ENCODE measurements at places on chromosomes 7 and 10.

DNA sequence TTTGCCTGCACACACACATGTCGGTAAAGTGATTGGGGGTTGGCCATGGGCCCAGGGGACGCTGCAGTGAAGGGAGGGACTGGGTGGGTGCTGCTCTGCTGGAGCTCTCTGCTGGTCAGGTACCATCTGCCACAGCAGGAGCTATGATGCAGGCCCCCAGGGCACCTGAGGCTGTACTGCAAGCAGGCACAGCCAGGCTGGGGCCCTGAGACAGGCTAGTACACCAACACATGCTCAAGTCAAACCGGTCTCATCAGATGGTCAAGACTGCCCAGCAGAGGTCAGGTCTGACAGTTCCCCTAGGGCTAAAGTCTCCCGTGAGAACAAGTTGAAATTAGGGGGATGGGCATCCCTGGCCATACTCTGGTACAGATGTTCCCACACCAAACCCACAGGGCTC lies 118.3 kb upstream of the THSD7A start:
- no peak for DNase-seq

GRCh38 chr7:137943132-137943551 lies 58.7 kb downstream of the CREB3L2 start:
- DNase-seq = no peak

- DNase-seq = no peak
Measured at GRCh38 chr7:73974948-73975926, 52.7 kb upstream of the ELN start.

DNA sequence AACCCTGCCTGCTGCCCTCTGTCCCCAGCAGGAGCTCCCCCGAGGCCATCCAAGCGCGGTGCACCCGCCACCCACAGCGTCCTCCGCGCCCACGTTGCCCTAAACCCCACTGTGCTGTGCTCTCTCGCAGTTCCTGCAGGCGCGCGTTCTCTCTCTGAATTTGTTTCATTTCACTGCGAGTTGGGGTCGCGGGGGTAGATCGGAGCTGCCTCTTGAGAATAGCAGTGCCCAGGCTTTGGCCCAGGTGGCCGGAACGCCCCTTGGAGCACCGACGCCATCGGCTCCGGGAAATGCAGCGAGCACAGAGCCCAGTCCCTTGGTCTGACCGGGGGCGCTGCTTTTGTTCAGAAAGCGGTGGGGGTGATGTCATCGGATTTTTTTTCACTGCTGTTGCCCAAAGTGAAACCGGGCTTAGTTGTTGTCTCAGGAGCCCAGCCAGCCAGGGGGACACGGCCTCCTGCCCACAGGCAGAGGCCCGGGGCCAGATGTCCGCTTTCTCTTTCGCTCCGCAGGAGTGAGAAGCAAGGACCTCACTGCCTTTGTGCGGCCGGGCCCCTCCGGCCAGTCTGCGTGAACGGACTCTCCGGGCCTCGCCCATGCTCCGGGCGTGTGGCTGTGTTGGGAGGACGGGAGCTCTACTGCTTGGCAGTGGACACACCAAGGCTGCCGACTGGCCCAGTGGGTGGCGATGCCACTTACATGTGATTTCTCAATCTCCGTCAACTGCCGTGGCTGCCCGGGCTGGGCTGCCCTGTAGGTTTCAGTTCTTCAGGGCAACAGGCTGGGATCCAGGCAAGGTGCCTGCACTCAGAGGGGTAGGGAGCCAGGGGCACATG lies 43.1 kb downstream of the FOXK1 start:
- no peak for DNase-seq

DNA sequence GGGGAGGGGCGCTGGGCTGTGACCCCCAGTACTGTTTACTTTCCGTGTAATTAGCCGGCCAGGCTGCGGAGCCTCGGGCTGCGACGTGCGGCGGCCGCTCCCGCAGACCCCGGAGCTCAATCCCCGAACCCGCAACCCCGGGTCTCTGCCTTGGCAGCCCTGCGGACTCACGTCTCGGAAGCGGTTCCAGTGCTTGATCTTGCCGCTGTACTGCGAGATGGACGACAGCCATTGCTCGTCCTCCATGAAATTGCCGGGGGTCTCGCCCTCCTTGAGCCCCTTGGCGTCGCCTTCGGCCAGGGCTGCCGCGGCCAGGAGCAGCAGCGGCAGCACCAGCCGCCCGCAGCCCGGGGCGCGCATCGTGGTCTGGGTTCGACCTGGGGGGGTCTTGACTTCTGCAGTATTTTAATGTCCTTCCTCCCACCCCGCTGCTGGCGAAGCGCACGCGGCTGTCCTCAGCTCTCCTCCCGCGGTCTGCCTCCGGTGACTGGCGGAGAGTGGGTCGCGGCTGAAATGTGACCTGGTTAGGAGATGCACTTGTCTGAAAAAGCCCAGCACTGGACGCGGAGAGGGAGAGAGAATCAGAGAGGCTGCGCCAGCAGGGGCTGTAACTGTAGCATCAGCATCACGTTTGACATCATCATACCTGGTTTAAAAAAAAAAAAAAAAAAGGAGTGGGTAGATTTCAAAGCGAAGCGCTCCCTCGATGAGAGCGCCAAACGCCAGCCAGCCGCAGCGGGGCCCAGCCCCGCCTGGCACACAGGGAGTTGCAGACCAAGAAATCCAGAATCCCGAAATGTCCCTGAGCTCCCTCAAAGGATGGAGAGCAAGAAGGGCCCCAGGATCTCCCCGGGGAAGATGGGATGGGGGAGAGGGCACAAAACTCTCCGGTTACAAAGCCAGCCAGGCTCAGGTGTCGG lies at the start of gene SPOCK2:
Gene SPOCK2, minus strand, starts transcription at position 583 of the 920 bp plus-strand sequence. Its CDS starts 223 bp downstream, at position 360.
- peak; percentile 58 for DNase-seq

GRCh38 chr7:77351539-77352004 lies 64.6 kb downstream of the GSAP start:
- DNase-seq = peak; percentile 13

DNA sequence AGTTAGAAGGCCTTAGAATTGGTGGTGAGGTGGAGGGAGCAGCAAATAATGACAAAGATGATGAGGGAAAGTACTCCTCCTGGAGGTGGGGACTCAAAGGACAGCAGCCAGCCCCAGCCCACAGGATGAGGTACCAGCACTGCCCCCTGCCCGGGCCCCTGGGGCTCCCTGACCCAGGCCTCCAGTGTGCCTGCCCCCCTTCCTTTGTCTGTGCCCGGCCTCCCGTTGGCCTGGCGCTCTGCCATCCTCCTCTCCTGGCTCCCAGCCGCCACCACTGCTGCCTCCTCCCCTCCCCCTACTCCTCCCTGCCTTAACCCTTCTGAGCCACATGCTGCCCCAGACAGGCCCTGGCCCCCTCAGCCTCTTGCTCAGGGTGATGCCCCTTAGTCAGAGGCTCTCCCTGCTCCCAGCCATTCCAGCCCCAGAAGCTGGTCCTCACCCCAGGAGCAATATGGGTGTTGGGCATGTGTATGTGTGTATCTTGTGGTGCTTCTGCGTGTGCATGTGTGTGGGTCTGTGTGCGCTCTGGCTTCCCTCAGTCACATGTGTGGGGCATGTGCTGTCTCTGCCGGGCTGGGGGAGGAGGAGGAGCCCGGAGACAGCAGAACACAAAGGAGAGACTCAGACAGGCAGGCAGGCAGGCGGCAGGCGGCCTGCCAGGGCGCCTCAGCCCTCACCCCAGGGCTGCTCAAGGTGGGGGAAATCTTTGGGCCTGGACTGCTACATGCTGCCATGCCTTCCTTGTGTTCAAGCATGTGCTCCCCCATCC lies 2.6 kb downstream of the LDB1 start:
- DNase-seq = peak; percentile 51

DNA sequence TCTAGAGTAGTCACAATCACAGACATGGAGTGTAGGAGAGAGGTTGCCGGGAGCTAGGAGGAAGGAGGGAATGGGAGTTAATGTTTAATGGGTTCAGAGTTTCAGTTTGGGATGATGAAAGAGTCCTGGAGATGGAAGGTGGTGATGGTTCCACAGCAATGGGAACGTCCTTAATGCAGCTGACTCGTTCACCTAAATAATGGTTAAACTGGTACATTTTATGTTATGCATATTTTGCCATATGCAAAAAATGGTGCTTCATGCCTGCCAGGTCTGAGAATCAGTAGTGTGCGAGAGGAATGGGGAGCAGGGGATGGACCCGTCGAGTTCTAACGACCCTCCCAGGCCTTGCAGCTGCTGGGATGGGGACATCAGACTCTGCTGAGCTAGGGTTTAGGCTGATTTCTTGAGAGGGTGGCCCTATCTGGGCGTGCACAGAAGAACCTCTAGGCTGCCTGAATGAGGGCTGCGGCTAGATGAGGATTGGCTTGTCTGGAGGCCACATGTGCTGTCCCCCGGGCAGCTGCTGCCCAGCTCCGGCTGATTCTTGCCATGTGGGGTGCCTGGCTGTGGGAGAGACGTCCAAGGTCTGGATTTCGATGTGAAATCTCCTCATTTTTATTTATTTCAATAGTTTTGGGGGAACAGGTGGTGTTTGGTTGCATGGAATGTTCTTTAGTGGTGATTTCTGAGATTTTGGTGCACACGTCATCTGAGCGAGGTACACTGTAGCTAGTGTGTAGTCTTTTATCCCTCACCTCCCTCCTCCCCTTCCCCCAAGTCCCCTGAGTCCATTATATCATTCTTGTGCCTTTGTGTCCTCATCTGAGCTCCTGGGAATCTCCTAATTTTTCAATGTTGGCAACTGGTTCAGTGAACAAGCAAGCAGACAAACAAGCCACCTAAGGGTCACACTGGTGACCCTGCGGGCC lies 116.0 kb downstream of the GRK5 start:
- DNase-seq = no peak

DNA sequence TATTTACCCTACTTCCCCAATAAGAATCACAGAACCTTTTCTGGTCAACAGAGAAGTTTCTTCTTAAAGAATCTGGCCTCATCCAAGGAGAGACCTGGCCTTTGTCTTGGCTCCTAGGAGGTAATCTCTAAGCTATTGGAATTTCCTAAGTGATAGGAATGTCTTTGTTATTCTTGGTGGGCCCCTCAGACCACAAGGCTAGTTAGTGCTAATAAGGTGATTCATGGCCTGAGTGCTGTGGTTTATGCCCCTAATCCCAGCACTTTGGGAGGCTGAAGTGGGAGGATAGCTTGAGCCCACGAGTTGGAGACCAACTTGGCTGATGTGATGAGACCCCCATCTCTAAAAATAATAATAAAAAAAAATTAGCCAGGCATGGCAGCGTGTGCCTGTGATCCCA lies 60.0 kb upstream of the CYP2C18 start:
- no peak for DNase-seq

DNA sequence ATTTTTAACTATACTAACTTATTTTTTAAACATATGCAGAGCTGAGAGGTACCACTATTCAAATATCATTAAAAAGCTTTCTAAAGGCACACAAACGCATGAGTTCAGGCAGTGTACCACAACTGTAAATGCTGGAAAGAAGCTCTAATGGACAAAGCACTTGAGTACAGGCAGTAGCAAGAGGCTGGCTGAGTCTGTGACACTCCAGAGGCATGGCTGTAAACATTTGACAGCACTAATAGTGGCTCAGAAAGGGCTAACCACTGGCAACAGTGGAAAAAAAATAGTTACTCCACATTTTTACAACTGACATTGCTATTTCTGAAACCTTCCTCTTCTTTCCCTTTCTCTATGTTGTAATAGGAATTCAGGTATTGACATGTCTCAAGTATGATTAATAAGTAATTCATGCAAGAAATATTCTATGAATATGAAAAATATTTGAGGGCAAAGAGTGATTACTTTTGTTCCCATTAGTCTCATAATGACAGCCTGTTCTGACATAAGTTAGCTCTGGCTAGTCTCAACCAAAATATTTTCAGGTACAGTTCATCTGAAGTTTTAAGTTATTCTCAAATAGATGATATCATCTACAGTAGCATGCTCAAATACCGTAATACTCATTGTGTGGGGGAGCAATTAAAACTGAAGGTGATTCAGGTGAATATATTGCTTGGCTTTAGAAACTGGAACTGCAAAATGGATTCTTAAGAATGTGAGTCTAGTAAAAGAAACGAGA lies 324.0 kb upstream of the POT1 start:
- DNase-seq = no peak

DNA sequence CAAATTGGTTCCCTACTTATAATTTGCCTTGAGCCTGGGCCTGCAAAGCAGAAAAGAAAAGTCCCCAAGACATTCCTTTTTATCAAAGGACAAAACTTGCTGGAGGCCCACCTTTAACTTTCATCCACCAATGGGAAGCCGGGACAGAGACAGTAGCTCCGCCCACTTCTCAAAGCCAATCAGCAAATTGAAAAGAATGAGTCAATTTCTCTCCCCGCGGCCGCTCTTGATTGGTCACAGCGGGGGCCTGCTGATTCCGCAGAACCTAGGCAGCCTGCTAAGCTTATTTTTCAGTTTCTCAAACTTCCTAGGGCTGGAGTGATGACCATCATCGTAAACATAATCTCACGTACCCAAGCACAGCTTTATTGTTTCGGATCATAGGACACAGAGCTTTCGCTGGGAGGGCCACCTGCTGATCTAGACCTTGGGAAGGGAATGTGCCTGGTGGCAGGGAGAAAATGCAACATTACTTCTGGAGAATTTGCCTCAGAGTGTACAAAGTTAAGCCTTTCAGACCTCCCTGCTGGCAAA lies at the start of gene SLC13A4:
Gene SLC13A4, minus strand, starts transcription at position 51 of the 534 bp plus-strand sequence. CDS start 690 bp downstream, outside the sequence.
- no peak for DNase-seq

- no peak for DNase-seq
Measured at GRCh38 chr7:150481186-150481920, 30.9 kb downstream of the GIMAP8 start.

DNA sequence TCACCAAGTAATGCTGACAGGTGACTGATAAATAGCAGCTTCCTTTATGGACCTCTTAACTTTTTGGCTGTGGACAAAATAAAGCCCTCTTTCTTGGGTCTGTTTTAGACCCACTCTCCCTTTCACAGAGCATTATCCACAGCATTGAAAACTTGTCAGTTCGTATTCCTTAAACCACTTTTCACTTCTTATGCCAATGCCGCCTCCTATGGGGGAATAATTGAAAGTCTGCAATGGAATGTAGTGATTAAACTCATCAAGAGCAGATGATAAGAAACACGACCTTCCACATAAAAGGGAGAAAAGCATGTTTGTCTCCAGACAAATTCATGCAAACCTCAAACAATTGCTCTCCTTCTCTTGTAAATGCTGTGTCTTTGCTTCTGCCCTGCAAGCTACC lies 153.4 kb downstream of the SORCS1 start:
- DNase-seq = no peak

Data from stimulated activated CD4-positive, alpha-beta T cell treated with anti-CD3 and anti-CD28 coated beads, Interleukin-12 subunit alpha, Interleukin-12 subunit beta, amount 100 ng/mL, for 4 hours (primary cell).